ENCODE measurements at places on chromosomes 16 and 17.

- DNase-seq: no peak
Measured at GRCh38 chr17:59396134-59396826, 64.8 kb downstream of the YPEL2 start.

DNA sequence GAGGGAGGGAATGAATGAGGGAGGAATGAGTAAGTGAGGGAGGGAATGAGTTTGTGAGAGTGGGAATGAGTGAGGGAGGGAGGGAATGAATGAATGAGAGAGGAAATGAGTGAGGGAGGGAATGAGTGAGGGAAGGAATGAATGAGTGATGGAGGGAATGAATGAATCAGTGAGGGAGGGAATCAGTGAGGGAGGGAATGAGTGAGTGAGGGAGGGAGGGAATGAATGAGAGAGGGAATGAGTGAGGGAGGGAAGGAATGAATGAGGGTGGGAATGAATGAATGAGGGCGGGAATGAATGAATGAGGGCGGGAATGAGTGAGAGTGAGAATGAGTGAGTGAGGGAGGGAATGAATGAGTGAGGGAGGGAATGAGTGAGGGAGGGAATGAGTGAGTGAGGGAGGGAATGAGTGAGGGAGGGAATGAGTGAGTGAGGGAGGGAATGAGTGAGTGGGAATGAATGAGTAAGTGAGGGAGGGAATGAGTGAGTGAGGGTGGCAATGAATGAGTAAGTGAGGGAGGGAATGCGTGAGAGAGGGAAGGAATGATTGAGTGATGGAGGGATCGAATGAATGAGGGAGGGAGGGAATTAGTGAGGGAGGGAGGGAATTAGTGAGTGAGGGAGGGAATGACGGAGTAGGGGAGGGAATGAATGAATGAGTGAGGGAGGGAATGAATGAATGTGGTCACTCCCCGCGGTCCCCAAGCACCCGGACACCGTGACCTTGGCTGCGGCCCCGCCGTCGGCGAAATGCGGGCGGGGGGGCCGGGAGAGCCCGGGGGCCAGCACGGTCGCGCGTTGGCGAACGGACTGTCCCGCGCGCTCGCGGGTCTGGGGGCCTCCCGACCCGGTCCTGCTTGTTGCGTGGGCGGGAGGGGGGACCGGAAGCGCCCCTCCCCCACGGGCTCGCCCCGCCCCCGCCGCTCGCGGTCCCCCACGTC, 1.1 kb upstream of the UBE2I start:
- peak; percentile 57 for DNase-seq

- DNase-seq: no peak
Measured at GRCh38 chr17:36870720-36870999, 66.6 kb upstream of the LHX1 start.

- DNase-seq: peak; percentile 53
Measured at GRCh38 chr17:7862692-7863437, 5.1 kb downstream of the CYB5D1 start.

GRCh38 chr16:80615735-80616134, 74.9 kb downstream of the DYNLRB2 start:
- no peak for DNase-seq

- DNase-seq: no peak
Measured at GRCh38 chr16:50642349-50642748, 38.8 kb downstream of the SNX20 start.

GRCh38 chr17:43524945-43525575, 21.1 kb downstream of the ETV4 start:
- no peak for DNase-seq

DNA sequence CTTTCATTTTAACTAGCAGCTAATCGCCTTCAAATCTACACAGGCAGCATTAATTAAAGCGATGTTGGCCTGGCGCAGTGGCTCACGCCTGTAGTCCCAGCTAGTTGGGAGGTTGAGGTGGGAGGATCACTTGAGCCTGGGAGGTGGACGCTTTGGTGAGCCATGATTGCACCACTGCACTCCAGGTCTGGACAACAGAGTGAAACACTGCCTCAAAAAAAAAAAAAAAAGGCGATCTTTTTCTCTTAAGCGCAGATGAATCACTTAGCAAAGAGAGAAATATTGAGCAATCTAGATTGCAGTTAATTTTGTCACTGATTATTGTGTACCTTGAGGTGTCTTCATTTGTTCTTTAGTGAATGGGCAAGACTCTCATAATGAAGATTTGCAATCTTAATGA, 12.4 kb downstream of the SNTB2 start:
- DNase-seq: no peak

DNA sequence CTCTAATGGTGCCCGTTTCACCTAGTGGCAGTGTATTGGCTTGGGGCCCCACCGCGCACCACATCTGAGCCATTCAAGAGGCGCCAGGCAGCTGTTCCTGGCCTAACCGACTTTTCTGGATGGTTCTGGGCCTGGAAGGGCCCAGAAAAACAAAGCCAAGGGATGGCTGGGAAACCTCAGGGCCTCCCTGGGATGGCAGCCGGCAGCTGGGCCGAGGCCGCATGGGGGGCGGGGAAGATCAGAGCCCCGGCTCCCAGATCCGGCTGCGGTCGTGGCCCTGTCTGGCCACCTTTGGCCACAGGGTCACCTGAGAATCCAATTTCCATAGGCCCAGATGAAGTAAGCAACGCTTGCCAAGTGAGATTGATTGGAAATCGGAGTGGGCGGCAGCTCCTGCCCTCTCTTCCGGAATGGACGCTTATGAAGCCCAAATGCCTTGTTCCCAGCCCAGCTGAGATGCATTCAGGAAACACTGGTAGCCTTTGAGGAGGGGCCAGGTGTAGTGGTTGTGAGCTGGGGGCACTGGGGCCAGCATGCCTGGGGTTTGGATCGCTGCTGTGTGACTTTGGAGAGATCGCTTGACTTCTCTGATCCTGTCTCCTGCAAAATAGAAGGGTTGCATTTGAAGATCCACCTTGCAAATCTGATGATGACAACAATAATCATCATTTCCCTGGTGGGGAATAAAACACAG, 163.8 kb upstream of the GSE1 start:
- no peak for DNase-seq

DNA sequence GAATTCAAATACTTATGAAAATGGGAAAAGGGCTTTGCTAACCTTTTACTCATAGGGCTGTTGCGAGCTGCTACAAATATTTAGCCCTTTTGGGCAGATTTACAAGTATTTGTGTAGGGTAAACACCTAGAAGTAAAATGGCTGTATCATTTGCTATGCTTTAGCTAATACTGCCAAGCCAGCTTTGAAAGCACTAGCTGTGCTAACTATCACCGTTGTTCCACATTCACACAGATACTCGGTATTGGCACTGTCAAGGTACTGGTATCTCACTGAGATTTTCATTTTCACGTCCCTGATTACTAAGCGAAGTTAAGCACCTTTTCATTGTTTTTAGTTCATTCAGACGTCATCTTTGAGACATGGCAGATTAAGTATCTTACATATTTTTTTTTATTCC, 84.8 kb downstream of the GLG1 start:
- DNase-seq: no peak

GRCh38 chr17:2366747-2367494, 29.6 kb downstream of the SGSM2 start:
- DNase-seq: peak; percentile 69

DNA sequence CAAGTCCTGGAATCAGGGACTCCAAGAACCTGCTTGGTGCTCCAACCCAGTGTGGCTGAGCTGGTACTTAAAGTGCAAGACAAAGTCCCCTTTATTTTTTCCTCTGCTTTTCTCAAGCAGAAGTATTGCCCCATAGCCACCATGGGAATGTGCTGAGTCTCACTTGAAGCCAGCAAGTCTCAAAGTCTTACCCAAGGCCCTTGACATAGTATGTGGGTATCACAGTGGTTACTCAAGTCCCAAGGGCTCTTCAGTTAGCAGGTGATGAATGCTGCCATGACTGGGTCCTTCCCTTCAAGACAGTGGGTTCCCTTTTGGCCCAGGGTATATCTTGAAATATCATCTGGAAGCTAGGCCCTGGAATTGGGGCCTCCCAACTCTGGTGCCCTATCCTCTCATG, 30.5 kb upstream of the GINS3 start:
- DNase-seq: no peak

DNA sequence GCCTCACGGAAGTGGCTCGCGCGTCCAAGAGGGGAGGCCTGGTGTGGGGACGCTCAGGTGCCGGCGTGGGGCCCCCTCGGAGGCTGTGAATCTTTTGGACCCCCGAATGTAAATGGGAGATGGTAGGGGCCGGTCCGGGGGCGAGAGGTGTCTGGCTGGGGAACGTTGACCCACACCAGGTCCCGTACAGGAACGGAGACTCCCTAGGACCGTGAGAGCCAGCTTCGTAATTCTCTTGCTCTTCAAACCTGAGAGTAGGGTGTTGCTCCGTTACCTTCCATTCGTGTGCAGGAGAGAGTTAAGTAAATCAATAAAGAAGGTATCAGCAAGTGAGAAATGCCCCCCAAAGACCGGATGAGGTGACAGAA, 481 bp downstream of the LYRM1 start:
- no peak for DNase-seq

DNA sequence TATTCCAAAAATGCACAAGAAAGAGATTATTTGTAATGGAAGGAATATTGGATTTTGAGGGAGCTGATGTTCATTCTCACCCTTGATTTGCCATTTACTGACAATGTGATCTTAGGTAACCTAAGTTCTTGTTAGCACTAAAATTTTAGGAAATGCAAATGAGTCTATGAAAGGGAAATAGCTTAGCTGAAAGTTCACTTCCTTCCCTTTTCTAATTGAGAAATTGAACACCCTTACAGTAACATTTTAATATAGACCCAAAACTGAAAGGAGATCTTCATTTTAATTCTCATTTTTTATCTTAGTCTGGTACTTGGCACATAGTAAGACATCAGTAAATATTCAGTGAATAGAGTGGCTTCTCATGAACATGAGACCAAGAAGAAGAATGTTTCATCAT, 10.9 kb upstream of the WSB1 start:
- DNase-seq: no peak

GRCh38 chr16:48960830-48961229, 320.8 kb downstream of the CBLN1 start:
- DNase-seq: no peak

GRCh38 chr16:31357324-31358109, 2.5 kb downstream of the ITGAX start:
- DNase-seq: no peak

DNA sequence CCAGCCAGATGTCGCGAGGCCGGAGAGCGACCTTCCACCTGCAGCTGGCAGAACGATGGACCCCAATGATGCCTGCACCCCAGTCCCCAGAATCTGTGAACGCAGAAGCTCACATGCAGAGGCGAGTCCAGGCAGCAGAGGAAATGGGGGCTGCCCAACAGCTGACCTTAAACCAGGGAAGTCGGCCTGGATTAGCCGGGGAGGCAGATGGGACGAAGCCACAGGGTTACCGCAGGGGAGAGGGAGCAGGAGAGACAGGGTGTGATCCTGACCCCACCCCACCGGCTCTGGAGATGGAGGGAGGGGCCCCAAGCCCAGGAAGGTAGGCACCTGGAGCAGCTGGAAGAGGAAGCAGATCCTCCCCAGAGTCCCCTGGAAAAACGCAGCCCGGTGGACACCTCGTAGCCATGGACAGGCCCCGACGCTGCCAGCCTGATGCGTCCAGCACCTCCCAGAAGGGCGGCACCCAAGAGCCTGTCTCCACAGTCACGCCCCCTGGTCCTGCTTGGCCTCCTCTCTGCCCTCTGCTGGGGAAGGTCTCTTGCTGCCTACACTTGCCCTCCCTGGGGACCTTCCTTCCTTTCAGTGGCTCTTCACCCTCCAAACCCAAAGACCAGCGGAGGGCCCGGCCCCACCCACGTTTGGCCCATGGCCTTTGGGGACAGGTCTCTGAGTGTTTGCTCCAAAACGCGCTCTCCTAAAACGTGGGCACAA, 37.3 kb downstream of the PIEZO1 start:
- peak; percentile 82 for DNase-seq

GRCh38 chr16:85057212-85057889, 29.8 kb downstream of the KIAA0513 start:
- peak; percentile 44 for DNase-seq
